ENCODE measurements at places on chromosomes 2 and 18.
A peak's percentile ranks its signal among the peaks of the same experiment; 100 is the strongest.

DNA sequence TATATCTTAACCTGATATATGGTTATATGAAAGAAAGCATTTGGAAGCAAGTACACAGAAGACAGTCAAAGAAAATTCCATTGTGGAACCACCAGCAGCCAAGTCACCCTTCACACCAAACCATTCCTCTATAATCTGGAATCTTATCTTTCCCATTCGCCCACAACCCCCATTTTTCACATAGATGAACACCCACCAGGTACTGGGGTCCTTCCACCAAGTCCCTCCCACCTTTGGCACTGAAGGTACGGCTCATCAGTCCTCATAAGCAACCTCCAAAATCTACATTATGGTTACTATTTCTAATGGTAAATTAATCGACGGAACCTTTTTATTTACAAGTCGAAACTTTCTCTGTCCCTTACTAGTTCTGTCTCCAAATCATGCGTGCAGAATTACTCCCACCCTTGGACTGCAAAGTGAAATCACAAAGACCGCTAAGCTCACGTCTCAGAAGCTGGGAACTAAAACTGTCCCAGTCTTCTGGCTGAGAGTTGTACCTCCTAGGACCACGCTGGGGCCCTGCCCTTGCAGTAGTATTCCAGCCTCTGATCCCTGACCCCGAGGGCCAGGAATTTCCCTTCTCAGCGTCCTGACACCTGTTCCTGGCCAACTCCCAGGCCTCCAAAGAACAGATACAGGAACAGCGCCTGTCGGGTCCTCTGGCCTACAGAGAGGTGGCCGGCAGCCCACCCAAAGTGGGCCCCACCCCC is 702 bp downstream of the OLA1 start:
- no peak for DNase-seq

DNA sequence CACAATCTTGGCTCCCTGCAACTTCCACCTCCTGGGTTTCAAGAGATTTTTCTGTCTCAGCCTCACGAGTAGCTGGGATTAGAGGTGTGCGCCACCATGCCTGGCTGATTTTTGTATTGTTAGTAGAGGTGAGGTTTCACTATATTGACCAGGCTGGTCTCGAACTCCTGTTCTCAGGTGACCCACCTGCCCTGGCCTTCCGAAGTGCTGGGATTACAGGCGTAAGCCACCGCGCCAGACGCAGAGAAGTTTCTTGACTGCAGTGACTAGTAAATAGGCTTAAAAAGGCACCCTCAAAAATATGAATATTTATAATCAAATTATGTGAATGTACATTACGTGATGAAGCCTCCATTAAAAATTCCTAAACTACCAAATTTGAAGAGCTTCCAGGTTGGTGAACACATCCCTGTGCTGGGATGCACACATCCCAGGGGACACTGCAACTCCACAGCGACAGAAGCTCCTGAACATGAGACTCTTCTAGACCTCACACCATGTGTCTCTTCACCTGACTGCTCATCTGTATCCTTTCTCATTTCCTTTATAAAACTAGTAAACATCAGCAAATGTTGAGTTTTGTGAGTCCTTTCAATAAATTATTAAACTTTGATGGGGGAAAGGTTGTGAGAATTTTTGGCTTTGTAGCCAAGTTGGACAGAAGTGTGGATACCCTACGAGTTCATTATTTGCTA is 203.3 kb upstream of the SPOPL start:
- no peak for DNase-seq

DNA sequence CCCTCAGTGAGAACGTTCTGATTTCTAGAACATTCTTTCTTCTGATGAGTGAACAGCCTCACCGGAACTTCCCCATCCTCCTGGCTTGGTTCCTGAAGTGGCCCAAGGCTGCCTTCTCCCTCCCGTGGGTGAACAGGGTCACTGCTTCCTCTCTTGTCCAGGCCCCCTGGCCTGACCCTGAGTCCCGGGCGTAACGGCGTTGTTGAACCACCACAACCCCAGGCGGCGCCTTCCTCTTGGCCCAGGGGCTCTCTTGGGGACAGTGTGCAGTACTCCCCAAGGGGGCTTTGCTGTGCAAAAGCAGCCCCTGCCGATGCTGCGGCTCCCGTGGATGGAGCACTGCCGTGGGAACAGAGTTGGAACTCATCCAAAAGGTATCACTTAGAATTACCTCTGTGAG is 147.2 kb downstream of the TSN start:
- DNase-seq = no peak

GRCh38 chr18:6414723-6415417 is at the start of gene L3MBTL4:
Gene L3MBTL4, minus strand, starts transcription at chr18:6414911. Its CDS starts 103,286 bp downstream, at chr18:6311625.
- no peak for DNase-seq

DNA sequence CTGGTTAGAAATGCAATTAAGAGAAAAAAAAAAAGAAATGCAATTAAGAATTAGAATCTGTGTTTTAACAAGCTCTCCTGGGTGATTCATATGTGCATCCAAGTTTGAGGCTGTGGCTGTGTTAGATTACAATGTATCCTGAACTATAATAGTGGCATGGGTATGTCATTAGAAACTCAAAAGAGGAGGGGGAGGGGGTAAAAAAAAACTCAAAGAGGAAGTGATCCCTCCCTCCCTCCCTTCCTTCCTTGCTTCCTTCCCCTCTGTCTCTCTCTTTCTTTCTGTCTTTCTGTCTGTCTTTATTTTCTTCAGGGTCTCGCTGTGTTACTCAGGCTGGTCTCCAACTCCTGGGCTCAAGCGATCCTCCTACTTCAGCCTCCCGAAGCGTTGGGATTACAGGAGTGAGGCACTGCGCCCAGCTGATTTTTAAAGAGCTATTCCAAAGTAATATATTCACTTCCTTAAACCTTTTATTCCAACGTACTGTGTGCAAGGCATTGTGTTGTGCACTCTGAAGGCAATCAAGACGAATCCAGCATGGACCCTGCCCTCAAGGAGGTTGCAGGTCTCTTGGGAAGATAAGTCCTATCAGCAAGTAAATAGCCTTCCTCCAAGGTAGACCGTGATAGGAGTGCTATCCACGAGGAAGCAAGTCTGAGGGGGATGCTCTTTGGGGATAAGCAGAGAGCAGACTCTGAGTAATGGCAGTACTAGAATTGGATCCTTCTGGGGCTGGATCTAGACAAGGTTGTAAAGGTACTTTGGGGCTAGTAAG is 35.9 kb upstream of the MCFD2 start:
- no peak for DNase-seq

DNA sequence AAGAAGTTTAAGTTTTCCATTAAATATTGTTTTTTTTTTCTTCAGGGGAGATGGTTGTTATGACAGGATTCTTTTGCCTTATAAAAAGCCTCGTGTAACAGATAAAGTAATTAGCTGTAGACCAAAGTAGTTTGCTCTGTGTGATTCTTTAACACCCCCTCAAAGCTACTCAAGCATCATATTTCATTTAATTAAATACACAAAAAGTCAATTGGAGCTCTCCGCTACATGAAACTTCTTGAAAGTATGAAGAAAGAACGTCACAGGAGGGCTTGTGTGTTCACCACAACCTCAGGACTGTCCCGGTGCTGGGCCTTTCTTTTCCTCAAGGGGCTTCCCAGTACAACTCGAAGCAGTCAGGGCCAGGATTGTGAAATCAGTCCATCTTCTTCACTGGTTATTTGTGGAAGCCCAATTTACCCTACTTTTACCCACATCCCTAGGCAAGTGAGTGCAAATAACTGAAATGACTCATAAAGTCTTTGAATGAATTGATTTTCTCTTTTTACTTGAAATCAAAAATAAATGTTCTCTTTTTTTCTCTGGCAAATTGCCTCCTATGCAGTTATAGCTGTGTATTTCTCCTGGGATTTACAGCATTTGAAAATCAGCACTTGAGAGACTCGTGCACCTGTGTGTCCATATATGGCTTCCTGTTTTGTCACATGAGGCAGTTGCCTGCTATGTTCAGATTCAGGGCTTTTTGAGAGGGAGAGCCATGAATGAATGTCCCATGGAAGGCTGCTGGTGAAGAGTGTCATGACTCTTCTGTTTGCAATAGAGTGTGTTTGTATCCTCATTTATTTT is 48.6 kb downstream of the LINC00305 start:
- DNase-seq = peak; percentile 40

GRCh38 chr2:108145557-108146326 is 94.0 kb upstream of the SULT1C3 start:
- no peak for DNase-seq

DNA sequence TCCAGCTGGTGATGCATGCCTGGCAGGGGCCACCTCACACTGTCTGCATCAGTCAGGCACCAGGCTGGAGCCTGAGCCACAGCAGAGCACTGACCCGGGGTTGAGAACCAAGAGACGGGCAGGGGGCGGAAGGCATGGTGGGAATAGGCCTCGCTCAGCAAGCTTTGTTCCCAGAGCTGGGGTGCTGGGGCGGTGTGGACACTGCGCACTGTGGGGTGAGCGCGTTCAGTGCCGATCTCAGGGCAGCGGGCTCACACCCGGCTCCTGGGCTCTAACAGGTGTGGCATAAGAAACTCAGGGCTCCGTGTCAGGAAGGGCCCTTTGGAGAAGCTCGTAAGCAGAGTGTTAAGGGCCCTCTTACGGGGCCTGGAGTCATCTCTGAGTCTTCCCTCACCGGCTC is 15.7 kb downstream of the SH3RF3 start:
- no peak for DNase-seq

- DNase-seq = no peak
These were observed at the start of gene KRTCAP3 for GRCh38 chr2:27441958-27442919. Gene KRTCAP3, plus strand, starts transcription at chr2:27442381. Its CDS starts 32 bp downstream, at chr2:27442413.

GRCh38 chr2:112493048-112493447 is 11.1 kb downstream of the TTL start:
- DNase-seq = no peak

DNA sequence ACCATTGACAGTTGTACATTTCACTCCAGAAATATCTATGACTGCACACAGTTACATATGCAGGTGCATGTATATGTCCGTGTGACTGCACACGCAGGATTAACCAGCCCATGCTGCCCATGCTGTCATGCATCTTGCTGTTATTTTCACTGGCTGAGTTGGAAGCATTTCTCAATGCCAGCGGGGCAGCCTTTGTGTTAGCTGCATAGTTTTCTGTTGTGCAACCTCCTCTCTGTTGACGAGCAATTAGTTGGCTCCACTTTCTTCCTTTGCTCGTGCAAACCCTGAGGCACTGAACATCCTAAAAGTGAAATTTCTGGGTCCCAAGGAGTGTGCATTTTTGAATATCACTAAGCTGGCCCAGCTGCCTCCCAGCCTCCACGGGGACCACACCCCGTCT is 133.4 kb upstream of the GLI2 start:
- DNase-seq = no peak

DNA sequence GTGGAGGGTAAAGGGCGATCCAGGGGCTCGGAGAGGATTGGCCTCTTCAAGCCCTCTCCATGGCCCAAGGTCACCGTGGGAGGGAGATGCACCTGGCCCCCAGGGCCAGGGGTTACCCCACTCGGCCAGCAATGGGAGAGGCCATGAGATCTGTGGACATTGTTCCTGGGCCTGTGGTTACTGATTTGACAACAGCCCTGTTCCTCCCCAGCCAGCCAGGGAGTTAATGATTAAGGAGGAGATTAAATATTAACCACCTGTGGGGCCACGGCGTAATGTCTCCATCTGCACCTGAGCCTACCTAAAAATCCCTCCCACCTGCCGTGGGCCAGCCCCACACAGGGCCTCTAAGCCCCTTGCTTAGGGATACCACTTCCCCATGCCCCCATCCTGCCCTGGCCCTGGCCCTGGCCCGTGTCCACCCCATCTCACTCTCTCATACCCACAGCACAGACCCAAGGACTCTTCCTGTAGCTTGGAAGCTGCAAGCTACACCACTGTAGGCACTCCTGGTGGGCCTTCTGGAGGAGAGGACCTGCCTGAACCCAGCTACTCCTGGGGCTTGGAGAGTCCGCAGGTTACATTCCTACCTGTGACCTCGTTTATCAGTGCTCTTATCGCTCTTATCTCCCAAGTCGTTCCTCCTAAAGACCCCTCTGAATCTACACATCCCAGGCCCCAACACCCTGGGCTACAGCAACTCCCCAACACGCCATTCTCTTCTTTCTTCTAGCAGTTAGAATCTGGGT is 32.1 kb downstream of the ZFP36L2 start:
- no peak for DNase-seq

- DNase-seq = no peak
These were observed 16.0 kb upstream of the RPE start for GRCh38 chr2:209986415-209986814.

DNA sequence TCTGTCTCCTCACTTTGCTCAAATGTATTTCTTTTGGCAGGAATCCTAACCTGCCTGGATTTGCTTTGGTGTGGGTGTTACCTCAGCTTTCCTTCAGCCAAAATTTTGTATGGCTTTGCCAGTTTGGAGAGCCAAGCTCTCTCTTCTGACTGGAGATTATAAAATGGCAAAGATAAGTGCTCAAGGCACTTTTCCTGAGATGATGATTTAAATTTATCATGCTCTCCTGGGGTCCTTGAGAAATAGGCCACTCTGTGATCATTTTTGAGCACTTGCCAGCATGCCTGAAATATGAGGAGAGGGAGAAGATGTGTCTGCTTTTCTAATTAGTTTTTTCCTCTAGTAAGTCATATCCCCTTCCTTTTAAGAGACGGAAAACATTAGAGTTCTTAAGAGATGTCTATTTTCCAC is 683.0 kb downstream of the SLC4A3 start:
- no peak for DNase-seq

- DNase-seq = no peak
These were observed 4.8 kb downstream of the SOX11 start for GRCh38 chr2:5696945-5697521.

Measured in NCI-H1092 (cell line).